ENCODE measurements at places on chromosomes 1 and 21.

DNA sequence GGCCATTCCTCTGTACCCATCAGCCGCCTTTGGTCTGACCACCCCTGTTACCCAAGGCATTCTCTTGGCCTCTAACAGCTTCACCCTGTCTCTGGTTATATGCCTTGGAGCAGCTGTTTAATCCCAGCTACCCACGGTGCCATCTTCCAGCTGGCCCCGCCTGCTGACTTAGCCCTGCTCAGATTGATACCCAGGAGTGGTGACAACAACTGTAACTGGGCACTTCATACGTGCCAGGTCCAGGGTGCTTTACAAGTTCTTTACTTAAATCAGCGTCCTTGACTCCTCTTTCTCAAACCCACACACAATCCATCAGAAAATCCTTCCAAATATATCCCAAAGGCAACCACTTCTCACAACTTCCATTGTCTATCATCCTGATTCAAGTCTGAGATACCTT, 37.2 kb upstream of the HMGB4 start:
- no peak for DNase-seq

GRCh38 chr1:59499273-59499942, 202.5 kb downstream of the FGGY start:
- no peak for DNase-seq

GRCh38 chr1:67766141-67766978, 66.9 kb downstream of the GNG12 start:
- peak; percentile 77 for DNase-seq

GRCh38 chr1:155673003-155673402, 15.6 kb downstream of the YY1AP1 start:
- no peak for DNase-seq

DNA sequence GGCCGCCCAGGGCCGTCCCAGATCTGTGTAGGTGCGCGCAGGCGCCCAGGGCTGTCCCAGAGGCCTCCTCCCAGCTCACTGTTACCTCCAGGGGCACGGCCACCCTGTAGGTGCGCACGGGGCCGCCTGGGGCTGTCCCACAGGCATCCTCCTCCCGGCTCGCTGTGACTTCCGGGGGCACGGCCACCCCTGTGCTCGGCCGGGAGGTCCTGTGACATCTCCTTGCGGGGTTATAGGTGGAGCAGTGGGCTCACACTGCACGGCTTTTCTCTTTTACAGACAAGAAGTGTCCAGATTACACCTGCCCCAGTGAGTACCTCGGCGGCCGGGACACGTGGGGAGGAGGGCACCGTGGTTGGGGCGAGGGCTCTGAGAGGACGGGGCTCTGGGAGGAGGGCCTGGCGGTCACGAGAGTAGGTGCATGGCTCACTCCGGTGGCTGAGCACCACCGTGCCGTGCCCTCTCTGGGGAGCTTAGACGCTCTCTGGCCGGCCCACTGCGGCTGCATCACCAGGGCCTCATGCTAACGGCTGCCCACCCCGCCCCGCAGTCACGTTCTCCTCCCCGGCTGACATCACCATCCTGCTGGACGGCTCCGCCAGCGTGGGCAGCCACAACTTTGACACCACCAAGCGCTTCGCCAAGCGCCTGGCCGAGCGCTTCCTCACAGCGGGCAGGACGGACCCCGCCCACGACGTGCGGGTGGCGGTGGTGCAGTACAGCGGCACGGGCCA, 21.4 kb downstream of the COL6A1 start:
- DNase-seq = peak; percentile 37

DNA sequence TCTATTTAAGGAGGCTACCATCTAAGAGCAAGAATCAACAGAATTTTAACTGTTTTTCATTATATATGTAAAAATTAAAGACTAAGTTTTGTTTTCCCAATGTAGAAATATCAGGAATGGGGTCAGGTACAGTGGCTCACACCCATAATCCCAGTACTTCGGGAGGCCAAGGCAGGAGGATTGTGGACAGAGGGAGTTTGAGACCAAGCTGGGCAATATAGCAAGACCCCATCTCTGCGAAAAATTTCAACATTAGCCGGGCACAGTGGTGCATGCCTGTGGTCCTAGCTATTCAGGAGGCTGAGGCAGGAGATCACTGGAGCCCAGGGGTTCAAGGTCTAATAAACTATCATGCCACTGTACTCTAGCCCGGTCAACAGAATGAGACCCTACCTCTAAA, 5.3 kb downstream of the LRRC40 start:
- DNase-seq = no peak

- no peak for DNase-seq
These were observed 91.2 kb upstream of the CD1D start for GRCh38 chr1:158089476-158089875.

GRCh38 chr21:45366931-45367401, 38.0 kb upstream of the COL18A1 start:
- no peak for DNase-seq

- no peak for DNase-seq
These were observed 61.8 kb upstream of the NBL1 start for GRCh38 chr1:19582318-19582717.

DNA sequence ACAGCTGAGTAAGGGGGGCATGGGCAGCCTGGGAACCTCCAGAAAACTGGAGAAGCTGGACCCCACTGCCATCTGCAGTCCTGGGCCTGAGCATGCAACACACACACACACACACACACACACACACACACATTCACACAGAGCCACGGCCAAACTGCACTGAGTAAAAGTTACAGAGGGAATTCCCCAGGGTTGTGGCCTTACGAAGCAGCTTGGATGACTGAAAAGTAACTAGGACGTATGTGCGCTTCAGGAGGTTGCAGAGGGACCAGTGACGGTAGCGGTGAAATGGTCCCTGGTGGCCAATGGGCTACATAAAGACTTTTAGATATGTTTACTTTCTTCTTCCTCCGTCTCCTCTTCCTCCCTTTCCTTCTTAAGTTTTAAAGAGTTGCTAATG, 232.5 kb upstream of the TMEM51 start:
- no peak for DNase-seq

DNA sequence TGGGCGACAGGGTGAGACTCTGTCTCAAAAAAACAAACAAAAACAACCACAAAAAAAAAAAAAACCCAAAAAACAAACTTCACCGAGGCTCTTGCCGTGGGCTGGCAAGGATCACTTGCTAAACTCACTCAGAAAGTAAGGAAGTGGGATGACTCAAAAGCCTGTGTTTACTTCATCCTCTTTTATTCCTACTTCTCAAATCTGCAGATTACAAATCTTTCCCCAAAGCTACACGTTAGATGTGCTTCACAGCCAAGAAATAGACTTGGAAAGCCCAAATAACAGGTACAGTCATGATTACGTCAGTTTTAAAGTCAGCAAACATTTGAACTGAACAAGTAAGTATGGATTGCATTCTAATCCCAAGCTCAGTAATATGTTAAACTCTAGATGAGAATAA, 359.3 kb downstream of the ADGRL2 start:
- DNase-seq = no peak

DNA sequence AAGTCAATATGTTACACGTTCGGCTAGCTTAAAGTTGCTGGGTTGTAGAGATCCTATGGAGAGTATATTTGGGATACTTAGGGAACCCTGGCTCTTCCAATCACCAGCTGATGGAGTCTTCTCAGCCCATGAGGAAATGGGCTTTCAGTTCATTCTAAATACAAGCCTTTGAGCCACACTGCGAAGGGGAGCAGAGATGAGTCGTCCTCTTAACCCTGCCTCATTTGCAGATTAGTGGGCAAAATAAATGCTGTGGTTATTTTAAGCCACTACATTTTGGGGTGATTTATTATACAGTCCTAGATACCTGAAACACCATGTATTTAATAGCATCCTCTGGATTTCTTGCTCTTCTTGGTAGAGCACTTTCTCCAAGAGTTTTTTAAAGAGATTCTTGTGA, 19.0 kb upstream of the VCAM1 start:
- DNase-seq = no peak

DNA sequence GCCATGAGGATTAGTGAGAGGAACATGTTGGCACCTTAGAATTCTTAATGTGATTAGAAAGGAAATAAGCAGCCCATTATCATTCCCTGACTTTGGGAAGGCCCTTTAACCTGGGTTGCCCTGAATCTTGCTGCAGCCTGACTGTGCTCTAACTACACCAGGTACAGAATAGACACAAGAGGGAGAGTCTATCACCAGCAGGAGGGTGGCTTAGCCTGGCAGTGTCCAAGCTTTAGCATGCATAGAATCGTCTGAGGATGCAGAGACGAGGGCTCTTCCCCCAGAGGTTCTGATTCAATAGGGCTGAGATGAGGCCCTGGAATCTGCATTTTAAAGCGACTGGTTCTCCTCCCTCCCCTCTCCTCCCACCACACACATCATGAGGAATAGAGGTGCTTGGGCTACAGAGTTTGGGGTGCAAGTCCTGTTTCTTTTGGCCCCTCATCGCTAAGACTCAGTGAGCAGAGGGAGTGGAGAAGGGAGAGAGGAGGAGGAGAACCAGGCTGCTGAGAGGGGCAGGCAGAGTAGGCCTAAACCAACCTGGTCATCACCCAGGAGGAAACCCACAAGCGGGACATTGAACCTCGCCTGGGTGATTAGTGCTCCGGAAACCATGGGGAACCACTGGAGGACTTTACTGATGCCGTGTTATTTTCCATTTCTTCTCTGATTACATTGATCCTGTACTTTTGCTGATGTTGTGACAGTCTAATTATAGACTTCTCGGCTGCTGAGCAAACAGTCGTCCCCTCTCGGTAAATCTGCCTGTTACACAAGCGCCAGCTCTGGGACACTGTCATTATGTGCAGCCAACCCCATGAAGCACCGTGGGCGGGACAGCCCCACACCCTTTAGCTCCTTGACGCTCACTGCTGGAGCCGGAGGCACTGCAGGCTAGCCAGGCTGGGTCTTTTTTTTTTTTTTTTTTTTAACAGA, 6.3 kb upstream of the TENT5C start:
- peak; percentile 30 for DNase-seq

DNA sequence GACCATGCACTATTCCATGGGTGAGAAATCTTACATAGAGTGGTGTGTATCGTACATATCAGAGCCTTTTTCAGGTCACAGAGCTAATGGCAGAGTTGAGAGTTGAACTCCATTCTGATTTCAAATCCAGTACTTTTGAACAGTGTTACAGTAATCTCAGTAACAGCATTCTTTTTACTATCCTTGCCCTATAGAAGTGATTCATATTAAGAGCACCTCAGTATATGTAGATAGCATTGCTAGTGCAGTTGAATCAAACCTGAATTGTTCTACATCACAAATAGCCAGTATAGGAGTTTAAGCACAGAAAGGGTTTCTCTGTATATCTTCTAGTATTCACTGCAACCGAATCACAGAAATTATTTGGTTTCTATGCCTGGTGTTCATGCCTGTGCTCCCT, 11.4 kb upstream of the GBP6 start:
- no peak for DNase-seq

DNA sequence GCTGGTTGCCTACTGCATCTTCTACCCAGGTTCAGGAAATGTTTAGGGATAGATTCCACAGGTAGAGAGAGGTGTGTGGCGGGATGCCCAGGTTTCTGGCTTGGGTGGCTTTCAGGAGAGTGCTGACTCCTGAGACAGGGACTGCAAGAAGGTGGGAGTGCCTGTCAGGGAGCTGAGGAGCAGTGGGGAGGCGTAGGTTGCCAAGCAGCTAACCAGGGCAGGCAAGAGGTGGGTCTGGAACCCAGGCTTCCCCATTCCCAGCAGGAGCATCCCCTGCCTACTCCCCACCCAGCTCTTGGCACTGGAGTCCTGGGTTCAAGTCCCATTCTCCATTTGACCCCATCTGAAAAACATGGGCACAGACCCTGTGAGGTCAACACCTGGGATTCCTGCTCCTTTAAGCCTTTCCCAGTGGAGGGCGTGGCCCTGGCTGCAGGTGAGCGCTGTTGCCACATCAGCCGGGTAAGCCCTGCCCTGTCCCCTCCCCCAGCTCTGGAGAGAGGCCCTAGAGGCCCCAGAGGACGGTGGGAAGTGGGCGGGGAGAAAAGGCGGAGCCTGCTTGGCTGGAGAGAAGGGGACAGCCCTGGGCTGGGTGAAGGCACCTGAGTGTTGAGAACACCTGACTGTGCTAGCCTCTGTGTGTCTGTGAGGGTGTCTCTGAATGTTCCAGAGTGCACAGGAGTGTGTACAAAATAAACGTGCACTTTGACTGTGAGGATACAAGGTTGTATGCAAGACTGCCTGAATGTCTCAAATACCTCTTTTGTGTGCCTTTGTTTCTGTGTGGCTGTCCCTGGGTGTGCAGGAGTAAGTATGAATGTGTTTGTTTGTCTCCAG, 14.0 kb upstream of the SYNC start:
- DNase-seq = no peak

GRCh38 chr1:212118872-212119260, 83.3 kb downstream of the DTL start:
- no peak for DNase-seq
